ENCODE measurements at places on chromosomes 6 and 20. TPM values are rescaled to one million over a fixed set of nuclear protein-coding genes. Genes with fewer than 3 reads are reported as not detected.

- DNase-seq = no peak
These were observed 219.9 kb downstream of the HDGFL1 start for GRCh38 chr6:22789315-22789714.

The NDUFAF4 gene
- total RNA-seq = 39.9 TPM

- DNase-seq = no peak
These were observed 1.4 kb downstream of the CDC5L start for GRCh38 chr6:44388887-44389286.

GRCh38 chr6:82875573-82876185, 190.0 kb downstream of the UBE3D start:
- DNase-seq = no peak

DNA sequence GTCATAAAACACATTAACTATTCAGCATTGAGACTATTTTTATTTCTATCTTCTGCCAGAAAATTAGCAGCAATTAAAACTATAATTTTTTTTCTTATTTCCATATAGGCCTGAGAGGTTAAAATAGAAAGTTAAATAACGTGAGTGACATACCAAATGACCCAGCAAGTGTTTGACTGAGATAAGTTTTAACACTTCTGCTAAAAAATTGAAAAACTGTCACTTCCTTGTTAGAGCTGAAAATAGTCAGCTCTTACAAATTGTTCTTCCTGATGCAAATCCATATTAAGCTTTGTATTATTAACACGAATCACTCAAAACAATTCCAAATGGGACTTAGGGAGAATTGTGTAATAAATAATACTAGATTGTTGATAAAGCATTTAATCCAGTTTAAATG, 26.5 kb upstream of the STX11 start:
- DNase-seq = no peak

GRCh38 chr20:39646874-39647413, 684.8 kb downstream of the DHX35 start:
- DNase-seq = no peak

The IL20RA gene
- total RNA-seq = not detected

GRCh38 chr6:13729891-13730290, 18.3 kb upstream of the RANBP9 start:
- DNase-seq = no peak

- DNase-seq = no peak
These were observed 25.1 kb downstream of the ACOT13 start for GRCh38 chr6:24692003-24692402.

DNA sequence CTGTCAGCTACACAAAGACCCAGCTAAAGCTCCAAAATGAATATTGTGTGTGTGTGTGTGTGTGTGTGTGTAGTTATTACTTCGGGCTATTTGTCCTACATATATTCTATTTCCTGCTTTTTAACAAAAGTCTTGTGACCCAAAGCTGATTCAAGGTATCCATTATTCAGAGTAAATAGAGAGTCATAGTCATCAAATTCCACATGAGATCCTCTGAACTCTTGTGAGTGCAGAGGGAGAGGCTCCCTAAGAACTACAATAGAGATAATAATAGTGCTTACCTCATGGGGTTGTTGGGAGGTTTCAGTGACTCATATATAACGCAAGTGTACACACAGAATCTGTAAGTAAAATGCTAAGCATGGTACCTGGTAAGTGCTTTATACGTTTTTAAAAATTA, 95.6 kb upstream of the SHLD1 start:
- no peak for DNase-seq

The HSPA12B gene
- total RNA-seq = not detected

The PRRC2A gene
- total RNA-seq = 283 TPM

The SLC4A11 gene
- 0.58 TPM for total RNA-seq

- no peak for DNase-seq
These were observed 80.5 kb upstream of the QKI start for GRCh38 chr6:163333701-163334663.

DNA sequence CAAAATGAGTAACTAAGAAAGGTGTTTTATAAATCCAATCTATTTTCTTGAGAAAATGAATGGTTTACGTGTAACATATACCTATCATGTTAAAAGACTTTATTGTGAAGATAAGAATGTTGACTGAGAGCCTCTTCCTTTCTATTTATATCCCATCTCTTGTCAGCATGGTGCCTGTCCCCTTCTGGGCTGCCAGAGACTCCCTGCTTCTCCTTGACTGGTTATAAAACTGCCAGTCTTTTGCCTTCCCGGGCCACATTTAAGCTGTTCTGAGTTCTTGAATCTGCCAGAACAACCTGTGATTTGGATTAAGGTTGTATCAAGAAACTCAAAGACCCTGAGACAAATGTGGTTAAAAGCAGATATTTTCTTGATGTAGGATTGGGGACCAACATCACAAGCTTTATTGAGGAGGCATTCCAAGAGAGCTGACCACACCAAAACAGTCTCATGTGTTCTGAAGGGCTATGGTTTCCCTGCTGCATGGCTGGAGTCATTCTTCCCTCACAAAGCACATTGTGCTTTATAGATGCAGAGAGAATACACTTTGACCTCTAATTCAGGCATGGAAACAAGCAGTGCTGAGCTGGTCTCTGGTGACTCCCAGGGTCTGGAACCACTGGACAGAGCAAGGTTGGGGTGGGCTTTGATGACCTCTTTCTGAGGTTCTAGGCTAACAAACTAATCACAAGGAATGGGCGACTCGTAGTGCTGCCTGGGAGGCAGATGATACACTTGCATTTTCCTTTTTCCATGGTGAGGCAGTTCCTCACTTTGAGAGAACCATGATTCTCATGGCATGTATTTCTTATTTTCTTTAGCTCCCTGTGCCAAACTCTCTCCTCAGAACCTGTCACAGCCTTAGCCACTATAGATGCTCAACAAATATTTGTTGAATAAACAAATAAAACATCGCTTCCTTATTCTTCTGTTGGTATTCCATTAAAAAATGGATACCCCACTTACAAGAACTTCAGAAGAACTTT, 205.0 kb upstream of the PREP start:
- DNase-seq = no peak

The B3GALT4 gene
- 19.1 TPM for total RNA-seq

The ZNF831 gene
- total RNA-seq = 4.0 TPM

The OTOR gene
- not detected for total RNA-seq

DNA sequence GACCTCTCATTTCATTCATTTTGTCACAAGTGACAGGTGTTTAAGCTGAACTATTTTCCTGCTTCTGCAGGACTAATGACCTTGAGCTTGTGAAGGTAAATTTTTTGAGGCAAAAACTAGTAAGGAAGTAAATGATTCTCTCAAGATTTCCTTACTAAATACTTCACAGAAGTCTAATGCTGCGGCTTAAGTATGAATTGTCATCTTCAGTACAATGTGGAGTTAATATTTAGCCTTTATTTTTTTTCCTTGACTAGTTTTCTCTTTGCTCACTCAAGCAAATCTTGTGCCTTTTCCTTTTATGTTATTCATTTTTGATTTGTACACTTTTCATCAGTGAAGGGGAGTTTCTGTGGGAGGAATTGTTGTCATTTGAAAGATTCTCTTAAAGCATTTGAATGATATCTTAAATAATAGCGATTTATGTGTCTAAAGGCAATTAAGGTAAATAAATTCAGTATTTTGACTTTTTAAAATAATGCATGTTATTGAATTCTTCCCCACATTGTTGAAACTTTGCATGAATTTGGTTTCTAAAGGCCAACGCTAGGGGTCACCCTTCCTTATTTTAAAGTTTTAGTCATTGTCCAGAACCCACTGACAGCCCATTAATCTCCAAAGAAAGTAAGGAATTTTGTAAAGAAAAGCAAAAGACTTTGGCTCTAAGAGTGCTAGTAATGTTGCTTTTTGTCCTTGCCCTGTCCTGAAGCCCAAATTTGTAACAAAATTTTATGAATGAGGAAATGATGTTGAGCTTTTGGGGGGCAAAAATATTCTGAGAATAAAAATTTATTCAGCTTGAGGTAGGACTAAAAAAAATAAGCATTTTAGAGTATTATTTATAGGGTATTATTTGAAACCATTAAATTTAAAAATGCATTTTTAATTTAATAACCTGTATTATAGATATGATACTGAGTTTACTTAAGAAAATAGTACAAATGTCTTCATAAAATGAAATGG, 157.4 kb upstream of the LAMA2 start:
- DNase-seq = no peak

DNA sequence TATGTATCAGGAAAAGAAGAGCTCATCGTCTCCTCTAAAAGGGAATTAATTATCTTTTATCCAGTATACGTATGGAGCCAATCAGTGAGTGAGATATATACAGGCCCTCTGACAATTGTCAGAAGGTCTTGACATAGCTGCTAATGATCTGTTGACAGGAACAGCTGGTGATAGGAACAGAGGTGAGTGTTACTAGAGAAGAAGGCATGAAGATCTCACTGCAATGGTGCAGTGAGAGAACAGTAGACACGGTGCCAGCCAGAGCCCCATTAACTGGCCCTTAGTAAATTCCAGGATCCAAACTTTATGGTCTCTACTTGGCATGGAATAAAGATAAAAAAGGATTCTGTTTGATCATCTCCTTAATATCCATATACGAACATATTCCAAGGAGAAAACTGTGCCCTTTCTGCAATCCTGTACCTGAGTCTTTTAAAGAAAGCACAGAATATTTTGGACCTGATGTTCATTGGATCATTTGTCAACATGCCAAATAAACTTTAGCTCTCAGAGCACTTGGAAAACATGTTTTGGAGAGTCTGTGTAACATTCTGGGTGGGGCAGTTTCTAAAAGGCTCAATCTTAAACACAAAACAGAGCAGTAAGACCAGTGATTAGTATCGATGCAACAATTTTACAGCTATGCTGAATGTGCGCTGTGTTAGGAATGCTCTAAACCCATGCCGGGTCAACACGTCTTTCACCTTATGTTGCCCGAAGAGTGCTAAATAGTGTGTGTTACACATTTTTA, 135.8 kb upstream of the CITED2 start:
- no peak for DNase-seq

DNA sequence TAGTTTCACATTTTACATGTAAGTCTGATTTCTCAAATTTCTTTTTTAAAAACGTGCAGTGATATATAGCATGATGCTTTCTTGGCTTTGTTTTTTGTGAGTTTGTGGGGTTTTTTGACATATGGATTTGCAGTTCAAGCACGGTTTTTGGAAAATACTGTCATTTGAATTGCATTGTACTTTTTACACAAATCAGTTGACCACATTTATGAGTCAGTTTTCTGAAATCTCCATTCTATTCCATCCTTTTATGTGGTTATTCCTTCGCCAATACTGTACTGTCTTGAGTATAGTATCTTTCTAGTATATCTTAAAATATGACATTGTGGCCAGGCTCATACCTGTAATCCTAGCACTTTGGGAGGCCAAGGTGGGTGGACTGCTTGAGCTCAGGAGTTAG, 890.0 kb upstream of the CITED2 start:
- DNase-seq = no peak

Data from activated B cell treated with CpG ODN at 0.5 μM for 24 hours (primary cell).